ENCODE measurements at places on chromosomes 5 and 9. TPM values are rescaled to one million over a fixed set of nuclear protein-coding genes. Genes with fewer than 3 reads are reported as not detected.

DNA sequence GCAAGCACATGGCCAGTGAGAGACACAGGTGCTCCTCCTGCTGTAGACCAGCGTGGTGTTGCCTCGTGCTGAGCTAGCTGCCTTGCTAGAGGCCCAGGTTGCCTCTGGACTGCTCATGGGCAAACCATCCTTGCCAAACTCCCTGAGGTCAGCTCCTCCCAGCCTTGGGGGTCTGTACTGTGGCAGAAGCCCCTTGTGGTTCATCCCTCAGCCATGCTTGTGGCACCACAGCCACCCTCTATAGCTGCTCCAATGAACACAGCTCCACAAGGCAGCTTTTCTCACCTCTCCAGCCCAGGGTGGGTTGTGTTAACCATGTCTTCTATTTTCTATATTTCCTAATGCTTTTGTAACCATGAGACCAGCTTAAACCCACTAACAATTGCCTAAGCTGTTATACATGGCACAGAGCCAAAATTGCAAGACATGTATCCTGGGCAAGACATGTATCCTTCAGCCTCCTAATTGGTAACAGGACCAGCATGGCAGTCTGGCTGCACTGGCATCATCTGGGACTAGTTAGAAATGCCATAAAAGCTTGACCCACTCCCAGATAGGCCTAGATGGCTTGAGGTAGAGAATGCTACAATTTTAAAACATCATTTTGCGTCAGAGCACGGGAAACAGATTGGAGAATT is 183.1 kb upstream of the S1PR3 start:
- DNase-seq = no peak

The ARHGEF39 gene
- 7.8 TPM for polyA plus RNA-seq

DNA sequence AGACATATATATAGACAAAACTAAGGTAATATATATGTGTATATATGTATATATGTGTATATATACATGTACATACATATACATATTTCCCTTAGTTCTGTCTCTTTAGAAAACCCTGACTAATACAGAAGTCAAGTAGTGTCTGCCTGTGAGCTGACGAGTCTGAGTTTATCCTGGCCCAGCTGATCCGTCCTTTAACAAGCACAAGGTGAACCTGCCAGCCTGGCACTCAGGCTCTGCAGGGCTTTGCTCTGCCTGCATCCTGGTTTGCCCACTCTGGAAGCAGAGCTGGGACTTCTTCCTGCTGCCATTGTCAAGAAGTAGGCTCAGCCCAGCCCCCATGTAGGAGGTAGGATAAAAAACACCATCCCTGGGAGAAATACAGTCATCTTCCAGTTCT is 388.0 kb downstream of the ICE1 start:
- DNase-seq = no peak

DNA sequence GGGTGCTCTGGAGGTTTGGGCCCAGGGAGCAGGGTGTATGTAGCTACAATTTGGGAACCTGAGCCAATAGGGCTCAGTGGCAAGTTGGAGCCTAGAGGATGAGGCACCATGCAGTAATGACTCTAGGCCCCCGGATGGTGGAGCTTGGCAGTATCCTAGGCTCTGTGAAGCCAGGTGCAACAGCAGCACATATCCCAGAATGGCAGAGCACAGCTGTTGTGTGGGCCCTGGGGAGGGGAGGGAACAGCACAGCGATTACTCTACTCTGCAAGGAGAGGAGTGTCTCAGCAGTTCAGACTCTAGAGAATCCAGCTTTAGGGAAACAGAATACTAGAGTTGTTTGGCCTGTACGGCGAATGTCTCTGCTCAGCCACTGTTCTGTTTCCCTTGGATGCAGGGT is 56.1 kb downstream of the LRRTM2 start:
- no peak for DNase-seq

DNA sequence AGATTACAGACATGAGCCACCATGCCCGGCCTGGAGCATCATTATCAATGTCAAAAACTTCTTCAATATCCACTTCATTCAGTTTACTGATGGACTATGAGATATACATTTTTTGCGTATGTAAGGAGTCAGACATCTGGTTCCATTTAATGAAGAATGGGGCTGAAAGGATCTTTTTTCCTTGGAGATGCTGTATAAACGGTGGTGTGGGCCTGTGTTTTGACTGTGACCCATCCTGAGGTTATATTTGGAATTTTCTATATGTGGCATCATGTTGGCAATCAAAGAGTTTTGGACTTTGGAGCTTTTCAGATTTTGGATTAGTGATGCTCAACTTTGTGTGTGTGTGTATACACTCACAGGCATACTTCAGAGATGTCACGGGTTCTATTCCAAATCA is 85.7 kb upstream of the FBXL17 start:
- no peak for DNase-seq

GRCh38 chr9:100913257-100913656 is 115.3 kb upstream of the PLPPR1 start:
- no peak for DNase-seq

DNA sequence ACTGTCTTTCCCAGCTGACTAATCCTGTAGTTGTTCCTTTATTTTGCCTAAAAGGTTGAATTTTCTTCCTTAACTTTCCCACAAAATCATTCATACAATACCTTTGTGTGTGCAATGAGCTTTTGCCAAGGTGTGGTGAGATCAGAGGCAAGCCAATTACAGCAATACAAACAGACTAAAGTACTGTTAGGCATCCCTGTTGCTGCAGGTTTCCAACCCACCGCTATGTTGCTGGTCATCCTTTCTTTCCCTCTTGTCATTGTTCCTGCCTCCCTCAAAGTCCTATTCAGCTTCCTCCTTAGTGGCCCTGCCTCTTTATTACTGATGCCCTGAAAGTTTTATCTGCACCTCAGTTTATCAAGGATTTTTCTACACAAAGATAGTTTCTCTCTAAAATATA is 22.1 kb downstream of the ITGA2 start:
- no peak for DNase-seq

The BARHL1 gene
- polyA plus RNA-seq = not detected

DNA sequence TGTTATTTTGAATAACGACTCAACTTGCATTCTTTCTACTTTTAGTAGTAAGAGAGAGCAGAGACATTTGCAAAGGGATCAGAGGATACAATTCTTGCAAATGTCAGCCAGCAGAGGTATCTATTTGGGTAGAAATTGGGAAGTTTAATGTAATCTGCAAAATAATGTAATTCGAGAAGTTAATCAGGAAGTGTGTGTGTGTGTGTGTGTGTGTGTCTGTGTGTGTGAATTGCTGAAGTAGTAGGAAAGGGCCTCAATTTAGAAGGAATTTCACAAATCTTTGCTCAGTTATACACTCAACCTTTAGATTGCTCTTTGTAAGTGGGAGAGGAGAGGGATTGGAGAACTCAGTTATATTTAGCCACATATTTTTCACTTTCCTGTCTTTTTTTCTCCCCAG is 11.0 kb upstream of the IFNA1 start:
- DNase-seq = no peak

The CNTNAP3B gene
- polyA plus RNA-seq = 14.0 TPM

DNA sequence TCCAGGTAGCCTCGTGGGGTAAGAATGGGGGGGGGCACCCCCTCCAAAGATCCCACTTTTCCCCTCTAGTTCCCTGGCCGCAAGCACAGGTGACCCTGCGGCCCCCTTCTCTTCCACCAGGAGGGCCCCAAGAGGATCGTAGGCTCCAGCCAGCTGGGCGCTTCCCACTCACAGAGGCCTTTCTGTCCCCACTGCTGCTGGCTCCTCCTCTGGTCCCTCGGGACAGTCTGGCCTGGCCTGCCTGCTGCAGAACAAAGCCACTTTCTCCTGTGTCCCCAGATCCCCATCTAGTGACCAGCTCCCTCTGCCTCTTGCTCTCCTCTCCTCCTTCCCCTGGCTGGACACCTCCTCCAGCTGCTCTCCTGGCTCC is 534 bp upstream of the SAPCD2 start:
- no peak for DNase-seq

The HINT1 gene
- 479 TPM for polyA plus RNA-seq

The CEP72 gene
- 7.8 TPM for polyA plus RNA-seq

The SLC36A3 gene
- polyA plus RNA-seq = not detected

DNA sequence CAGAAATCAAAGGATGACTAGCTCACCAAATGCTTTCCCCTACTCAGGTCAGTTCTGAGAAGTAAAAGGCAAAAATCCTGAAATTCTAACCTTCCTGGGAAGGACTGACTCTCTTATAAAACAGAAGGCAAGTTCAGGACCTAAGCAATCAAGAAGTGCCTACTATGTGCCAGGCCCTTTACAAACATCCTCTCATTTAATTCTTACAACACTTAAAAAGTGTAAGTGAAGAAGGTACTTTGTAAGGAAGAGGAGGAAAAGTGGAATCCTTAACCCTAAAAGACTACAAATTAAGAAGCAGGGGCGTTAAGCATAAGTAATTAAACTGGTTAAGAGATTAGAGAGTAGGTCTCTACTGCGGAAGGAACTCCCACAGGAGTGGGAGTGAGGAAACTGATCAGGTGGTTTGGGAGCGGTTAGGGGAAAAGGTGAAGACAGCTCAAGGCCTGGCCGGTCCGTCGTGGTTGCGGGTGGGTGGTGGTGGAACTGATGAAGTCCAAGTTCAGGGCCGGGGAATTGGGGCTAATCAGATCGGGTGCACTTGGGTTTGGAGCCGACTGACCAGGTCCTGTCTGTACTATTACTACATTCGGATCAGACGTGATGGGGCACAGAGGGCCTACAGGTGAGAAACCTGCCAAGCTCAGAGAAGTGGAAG is 839 bp downstream of the MED27 start:
- no peak for DNase-seq

DNA sequence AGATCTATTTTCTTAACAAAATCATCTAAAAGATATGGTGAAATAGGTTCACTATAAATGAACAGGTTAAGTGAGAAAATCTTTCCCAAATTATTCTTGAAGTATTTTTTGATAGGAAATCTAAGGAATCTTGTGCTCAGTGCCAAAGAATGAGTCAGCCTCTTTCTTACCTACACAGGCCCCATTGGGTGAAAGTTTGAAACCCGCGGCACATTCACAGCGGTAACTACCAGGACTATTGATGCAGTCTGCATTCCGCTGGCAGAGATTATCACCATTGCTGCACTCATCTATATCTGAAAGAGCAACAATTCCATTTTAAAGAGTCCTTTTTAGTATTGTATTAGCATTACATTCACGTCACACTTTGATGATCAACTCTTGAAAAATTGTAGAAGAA is 221.8 kb downstream of the SLC12A2 start:
- DNase-seq = no peak

DNA sequence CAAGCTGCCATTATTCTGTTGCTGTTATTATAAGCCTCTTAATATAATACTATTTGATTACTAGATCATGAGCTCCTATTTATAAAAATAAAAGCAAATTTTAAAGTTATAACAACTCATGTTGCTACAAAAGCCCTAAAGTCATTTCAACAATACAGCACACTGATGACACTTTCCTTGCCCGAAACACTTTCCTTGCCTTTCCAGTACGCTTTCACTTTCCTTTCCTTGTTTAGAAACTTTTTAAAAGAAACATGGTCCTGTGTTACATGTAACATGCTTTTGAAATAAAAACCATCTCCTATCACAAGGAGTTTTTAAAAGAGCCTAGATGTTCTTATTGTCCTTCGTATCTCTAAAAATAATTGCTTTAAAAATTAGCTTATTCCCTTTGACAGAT is 688.4 kb downstream of the PTPRD start:
- no peak for DNase-seq

The LCN1 gene
- polyA plus RNA-seq = not detected

The TLX3 gene
- not detected for polyA plus RNA-seq

The ADGRD2 gene
- not detected for polyA plus RNA-seq

DNA sequence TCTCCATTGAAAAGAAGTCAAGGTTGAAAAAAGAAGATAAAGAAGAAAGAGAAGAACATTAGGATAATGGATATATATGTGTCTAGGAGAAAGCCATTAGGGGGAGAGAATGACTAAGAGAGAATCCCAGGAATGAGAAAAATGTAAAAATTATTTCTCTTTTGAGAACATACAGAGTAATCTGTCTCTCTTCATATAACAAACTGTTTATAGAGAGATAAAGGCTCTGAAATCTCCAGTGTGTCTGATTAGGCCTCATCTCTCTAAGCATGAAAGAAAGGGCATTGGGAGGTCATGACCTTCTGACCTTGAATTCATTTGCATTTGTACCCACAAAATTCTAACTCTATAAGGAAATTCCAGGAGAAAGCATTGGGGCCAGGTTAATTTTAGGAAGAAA is 3.5 kb upstream of the MPDZ start:
- no peak for DNase-seq

GRCh38 chr9:4084435-4084818 is 215.4 kb downstream of the GLIS3 start:
- no peak for DNase-seq

GRCh38 chr9:80995759-80996158 is 693.6 kb downstream of the TLE1 start:
- DNase-seq = no peak

All from right renal cortex interstitium (tissue), 3 donors.